ENCODE measurements at places on chromosomes 3 and 15.

GRCh38 chr15:44910981-44911625 lies 45.4 kb upstream of the TERB2 start:
- no peak for DNase-seq

- DNase-seq: no peak
Measured at GRCh38 chr3:60847791-60848190, 403.5 kb downstream of the FHIT start.

GRCh38 chr15:73741321-73741836 lies 11.8 kb downstream of the INSYN1 start:
- DNase-seq: no peak

- DNase-seq: no peak
Measured at GRCh38 chr3:58175187-58175436, 35.7 kb downstream of the DNASE1L3 start.

- DNase-seq: peak; percentile 66
Measured at GRCh38 chr3:151146071-151146730, 56.8 kb downstream of the GPR171 start.

DNA sequence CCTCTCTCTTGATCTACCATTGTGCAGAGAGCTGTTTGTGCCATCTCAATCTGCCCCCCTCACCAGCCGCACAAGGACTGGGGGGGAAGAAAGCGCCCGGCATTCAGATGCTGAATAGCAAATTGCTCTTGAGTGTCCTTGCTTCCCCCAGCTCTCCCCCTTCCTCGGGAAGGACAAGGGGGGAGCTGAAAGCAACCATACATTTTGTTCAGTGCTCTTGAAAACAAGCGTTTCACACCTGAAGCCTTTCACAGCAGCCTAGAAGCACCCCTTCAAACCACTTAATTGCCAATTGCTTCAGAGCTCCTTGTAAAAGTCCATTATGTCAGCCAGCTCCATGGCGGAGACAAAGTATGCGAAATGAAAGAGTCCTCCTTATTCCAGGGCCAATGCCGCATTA lies 540.1 kb downstream of the NR2F2 start:
- no peak for DNase-seq

DNA sequence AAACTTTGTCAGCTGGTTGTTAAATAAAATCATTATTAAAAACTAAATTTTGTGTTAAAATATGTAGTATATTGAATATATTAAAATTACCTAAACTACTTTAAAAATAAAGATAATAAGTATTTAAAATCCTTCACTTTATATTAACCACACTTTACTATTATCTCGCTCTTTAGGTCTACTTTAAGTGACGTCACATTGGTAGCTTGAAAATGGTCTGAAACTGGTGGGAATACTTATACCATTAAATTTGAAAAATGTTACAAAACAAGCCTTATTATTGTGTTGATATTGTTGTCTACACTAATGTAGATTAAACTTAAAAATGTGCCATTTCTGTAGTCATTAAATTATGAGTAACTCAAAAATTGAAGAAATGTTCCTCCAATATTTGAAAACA lies 77.6 kb downstream of the ZIC4 start:
- no peak for DNase-seq

DNA sequence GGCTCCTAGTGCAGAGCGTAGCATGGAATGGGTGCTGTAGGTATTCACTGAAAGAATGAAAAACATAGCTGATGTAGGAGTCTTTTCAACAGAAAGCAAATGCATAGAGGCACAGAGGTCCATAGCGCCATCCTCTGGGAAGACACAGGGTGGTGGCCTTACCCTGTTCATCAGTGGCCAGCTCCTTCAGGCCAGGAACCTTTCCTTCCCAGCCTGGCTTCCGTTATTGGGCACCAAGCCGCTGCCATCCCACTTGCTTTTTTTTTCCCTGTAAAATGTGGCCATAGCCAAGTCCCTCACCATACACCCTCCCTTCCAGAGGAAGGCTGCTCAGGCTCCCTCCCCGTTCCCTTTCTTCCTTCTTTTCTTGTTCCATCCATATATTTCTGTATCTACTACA lies 118.1 kb downstream of the ZNF621 start:
- no peak for DNase-seq

- DNase-seq: no peak
Measured at GRCh38 chr3:39428745-39429201, 22.3 kb downstream of the RPSA start.
